ENCODE measurements at places on chromosomes 2 and 18.
A peak's percentile ranks its signal among the peaks of the same experiment; 100 is the strongest.

- peak; percentile 33 for DNase-seq
Measured at GRCh38 chr2:209424199-209424701, 403 bp downstream of the MAP2 start.

GRCh38 chr2:18927525-18928232, 338.3 kb upstream of the NT5C1B start:
- peak; percentile 6 for DNase-seq

GRCh38 chr2:139031722-139032121, 251.5 kb upstream of the NXPH2 start:
- DNase-seq, result peak; percentile 87

DNA sequence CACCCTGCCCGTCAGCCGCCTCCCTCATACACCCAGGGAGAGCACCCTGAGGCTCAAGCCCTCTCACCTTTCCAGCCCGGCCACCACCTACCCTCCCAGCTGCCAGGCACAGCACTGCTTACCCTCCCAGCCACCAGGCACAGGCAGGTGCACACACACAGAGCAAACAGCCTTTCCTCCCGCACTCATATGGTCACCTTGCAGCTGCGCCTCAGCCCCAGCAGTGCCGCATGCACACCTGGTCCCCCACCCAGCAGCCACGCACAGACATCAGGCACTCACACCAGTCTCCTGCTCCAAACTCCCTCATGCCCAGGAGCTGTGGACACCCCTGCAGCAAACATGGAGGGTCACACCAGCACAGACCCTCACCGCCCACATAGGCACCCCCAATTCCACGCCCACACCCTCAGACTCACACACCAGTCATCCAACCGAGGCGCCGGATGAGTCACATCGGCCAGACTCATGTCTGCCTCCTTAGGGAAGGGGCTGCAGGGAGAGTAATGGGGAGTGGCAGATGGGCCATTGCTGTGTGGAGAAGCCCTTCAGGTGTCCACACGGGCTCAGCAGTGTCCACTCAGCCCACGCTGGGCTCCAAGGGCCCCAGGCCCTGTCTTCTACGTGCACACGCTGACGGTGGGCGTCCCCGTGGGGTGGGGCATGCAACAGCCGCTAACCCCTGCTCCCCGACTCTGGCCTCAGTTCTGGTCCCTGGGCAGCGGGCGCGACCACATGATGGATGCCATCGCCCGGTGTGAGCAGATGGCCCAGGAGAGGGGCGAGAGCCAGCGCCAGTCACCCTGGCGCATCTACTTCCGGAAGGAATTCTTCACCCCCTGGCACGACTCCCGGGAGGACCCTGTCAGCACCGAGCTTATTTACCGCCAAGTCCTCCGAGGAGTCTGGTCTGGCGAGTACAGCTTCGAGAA, 22.3 kb upstream of the GPR17 start:
- no peak for DNase-seq

DNA sequence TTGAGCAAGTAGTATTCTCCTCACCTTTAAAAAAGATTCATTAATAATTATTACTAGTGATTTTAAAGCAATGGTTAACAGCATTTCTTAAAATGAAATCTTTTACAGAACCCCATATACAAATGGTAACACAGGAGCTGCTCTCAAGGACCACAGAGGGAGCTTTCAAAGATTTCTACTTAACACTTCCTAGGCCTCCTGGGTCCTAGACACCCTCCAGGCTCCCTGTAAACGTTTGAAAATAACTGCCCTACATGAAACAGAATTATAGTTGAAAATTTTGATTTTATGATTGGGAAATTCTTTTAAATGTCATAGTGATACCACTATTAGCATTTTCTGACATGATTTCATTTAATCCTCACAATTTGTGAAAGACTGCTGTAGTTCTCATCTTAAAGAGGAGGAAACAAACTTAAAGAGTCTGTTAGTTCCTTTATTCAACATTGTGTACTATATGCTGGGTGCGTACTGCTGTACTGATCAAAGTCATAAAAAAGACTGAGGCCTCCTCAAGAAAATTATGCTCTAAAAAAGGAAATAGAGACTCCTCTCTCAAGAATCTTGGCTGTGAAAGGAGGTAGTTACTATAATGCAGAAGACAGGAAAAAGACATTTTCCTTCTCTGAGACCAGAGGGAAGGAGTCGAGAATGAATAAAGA, 10.6 kb downstream of the CUL3 start:
- DNase-seq, result no peak
